Myocyte (in vitro differentiated cells): ENCODE measurements at places on chromosomes 16 and 17. TPM values are rescaled to one million over a fixed set of nuclear protein-coding genes. Genes with fewer than 3 reads are reported as not detected.

DNA sequence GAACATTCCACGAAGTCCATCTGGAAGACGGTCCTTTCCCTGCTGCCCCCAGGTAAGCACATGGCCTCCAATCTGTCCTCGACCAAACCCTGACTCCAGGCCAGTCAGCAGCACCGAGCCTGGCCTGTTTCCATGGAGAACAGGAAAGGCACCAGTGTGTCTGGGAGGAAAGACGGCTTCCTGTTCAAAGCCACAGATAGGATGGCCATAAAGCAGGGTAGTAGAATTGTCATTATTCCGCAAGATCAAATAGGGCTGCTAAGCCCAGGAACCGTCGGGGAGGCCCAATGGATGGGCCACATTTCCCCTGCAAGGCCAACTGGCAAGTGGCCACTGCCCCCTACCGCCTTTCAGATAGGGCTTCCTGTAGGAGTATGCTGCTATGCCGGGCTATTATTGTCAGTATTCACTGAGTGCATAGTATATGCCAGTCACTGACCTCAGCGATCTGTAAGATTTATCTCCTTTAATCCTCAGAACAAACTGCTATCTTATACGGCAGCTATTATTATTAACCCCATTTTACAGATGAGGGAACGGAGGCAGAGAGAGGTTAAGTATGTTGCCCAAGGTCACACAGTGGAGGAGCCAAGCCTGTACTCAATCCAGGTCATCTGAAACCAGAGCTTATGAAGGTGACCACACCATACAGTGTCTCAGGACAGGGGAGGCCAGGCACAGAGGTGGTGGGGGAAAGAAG is 23.0 kb upstream of the PLCG2 start:
- DNase-seq: no peak

DNA sequence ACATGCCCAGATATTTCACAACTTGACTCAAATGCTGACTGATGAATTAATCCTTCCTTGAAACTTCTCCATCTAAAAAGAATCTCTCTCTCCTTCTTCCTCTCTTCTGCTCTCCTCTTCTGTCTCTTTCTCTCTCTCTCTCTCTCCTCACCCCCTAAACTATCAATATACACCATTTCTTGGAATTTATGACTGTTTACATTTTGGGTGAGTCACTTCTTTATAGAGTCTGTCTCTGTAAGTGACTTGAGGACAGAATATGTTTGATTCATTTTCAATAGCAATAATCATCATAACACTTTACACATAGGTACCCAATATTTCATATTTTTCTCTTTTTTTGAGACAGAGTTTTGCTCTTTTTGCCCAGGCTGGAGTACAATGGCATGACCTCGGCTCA is 15.3 kb downstream of the OR3A1 start:
- no peak for DNase-seq

- no peak for DNase-seq
These were observed 72.7 kb downstream of the OMG start for GRCh38 chr17:31224366-31224765.

DNA sequence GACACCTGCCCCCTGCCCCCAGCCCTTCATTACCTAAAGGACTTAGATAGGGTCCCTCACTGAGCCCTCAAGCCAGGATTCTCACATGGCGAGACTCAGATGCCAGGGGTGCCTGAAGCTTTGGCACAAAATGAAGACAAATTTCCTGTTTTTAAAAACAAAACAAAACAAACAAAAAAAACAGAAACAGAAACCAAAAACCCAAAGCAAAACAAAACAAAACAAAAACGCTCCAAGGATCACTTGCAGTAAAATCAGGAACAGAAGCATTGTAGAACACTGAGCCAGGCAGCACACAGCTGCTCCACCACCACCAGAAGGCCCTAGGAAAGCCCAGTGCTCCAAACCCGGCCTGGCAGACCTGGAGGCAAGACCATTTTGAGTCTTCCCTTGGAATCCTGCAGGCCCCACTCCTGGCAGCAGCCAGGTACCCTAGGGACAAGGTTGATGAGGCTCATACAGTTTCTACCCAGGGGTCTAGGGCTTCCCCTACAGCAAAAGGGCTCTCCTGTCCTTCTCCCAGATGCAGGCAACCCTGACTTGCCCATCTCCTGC is 20.8 kb downstream of the MYO18A start:
- DNase-seq: no peak

DNA sequence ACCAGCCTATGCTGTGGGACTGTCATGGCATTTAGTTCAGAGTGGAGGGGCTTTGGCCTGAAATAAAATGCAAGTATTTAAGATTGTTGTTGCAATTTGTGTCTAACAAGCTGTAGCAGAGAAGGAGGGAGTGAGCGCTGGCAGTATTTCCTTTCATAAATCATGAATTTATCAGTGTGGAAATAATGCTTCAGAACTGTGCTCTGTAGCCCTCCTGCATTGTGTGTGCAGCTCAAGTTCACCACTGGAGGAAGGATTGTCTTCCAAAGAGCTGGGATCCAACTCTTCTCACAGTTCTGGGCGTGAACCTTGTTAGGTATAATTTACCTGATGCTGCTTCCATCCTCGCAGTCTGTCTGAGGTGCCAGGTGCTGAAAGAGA is 15.1 kb downstream of the SNX11 start:
- DNase-seq: no peak

- DNase-seq: no peak
These were observed 1.1 kb upstream of the CDC27 start for GRCh38 chr17:47190243-47190642.

DNA sequence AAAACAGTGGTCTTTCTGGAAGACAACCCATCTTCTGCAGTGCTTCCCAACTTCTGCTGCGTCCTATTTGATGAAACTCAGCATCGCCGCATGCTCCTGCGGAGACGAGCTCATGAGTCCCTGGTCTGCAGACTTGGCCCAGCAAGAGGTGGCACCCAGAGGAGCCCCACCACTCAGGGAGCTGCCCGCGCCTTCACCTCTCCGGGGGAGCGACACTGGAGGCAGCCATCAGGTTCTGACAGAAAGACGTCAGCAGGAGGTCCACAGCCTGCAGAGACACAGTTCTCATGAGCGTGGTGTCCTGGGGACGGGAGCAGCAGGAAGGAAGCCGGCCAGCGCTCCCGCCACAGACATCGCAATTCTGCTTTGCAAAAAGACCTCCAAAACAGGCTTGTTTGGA is 46.1 kb downstream of the FANCA start:
- DNase-seq: no peak

DNA sequence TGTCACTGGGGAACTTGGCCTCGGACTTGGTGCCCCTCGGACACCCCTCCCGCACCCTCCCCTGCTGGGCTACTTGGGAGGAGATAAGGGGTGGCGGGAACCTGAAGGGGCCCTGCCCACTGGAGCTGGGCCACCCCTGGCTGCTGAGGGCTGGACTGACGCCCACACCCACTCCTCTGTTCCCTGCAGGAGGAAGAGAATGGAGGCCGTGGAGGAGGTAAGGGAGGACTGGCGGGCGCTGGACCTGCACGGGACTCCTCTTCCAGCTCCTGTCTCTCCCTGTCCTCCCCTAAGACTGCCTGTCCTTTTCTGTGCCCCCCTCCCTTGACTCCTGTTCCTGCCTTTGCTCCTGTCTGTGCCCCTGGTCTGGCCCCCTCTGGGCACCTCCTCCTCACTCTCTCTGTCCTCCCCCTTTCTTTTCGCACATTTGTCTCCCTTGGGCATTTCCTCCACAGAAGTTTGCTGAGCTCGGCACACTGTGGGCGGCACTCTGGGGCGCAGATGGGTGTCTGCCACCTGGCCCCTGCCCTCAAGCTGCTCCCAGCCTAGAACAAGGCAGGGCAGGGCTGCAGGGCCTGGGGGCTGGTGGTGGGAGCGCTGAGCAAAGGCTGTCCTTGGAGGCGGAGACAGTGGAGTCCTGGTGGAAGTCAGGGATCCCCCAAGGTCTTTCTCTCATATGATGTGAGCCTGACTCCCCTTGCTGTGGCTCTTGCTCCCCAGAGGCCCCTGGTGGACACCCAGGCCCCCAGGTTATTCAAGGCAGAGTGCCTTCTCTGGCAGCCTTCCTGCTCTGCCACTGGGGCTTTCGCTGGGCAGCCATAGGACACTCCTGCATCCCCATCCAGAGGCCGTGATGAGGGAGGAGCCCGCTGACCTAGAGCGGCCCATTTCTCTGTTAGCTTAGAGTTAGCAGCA is 32.7 kb downstream of the ARHGAP23 start:
- DNase-seq: no peak

GRCh38 chr17:17205368-17206123 is 587 bp downstream of the PLD6 start:
- peak; percentile 82 for DNase-seq

- DNase-seq: no peak
These were observed 25.4 kb upstream of the ARHGAP23 start for GRCh38 chr17:38402897-38403296.

GRCh38 chr16:14315683-14316320 is 244.7 kb downstream of the MRTFB start:
- no peak for DNase-seq

DNA sequence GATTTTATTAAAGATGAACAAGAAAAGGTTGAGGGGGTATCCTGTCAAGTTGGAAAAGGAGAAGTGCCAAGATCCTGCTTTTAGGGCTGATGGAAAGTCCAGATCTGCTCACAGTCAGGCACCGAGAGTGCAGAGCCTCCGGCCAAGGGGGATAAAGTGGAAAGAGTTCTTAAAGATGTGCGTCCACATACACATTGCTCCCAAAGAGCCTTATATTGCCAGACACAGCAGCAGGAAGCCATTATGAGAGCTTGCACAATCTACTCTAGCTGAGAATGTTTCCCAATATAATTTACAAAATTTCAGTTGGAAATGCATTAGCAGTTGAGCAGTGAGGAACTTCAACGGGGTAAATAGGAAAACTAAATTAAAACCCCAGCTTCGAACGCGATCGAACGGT is 95.6 kb downstream of the SALL1 start:
- no peak for DNase-seq

DNA sequence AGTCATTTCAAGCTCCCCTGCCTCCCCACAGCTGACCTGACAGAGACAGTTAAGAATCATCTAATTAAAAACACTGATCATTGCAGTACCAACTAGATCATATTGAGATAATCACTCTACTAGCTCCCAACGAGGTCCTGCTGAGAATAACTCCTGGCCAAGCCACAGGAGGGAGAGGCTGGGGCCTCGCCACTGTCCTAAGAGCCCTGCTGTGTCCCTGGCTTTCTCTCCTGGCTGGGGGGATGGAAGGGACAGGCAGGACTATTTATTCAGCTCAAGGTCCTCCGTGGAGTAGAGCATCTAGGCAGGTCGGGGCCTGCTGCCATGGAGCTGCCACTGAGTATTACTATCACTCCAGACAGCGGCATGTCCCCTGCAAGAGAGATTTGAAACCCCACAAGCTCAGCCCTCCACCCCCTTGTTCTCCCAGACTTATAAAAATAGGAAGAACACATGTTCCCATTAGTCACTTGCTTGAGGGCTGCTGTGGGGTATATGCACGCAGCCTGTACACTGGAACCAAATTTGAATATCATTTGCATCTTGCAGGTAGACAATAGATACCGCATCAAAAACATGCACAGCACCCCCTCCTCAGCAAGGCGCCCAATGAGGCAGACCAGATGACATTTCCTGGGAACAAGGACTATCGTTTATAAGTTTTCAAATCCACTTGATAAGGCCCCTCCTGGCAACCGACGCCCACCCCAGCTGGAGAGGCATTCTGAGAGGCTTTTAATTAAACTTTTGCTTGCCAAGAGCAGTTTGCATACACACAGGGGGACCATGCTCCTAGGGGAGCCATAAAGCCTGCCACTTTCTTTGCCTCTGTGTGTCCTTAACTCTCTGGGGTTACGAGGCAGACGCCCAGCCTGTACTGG is 385.2 kb upstream of the ZFHX3 start:
- DNase-seq: no peak

GRCh38 chr16:11507991-11508390 is 78.7 kb downstream of the LITAF start:
- no peak for DNase-seq

DNA sequence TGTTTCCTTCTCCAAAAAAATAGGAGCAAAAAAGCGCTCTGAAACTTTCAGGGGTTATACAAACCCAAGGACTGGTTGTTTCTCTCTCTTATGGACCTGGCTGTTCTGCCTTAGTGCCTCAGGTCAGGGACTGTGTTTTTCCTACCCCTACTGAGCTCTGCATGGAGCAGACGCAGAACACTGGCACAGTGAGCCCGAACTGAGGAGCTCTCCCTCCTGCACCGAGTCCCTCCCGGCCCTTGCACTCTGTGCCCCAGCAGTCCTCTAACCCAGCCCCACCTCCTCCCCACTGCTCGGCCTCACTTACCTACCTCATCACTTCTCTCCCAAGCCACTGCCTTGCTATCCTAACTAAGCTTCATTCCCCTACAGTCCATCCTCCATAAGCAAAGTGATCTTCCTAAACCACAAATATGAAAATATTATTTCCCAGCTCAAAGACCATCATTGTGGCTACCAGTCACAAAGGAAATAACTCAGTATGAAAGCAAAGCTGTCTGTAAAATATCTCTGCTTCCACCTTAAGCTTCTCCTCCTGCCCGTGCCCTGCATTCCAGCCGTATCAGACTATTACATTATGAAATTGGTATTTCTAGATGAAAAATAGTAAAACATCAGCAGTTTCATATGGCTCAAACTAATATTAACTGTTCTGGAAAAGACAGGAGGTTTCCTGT is 13.6 kb downstream of the MEIOB start:
- no peak for DNase-seq

DNA sequence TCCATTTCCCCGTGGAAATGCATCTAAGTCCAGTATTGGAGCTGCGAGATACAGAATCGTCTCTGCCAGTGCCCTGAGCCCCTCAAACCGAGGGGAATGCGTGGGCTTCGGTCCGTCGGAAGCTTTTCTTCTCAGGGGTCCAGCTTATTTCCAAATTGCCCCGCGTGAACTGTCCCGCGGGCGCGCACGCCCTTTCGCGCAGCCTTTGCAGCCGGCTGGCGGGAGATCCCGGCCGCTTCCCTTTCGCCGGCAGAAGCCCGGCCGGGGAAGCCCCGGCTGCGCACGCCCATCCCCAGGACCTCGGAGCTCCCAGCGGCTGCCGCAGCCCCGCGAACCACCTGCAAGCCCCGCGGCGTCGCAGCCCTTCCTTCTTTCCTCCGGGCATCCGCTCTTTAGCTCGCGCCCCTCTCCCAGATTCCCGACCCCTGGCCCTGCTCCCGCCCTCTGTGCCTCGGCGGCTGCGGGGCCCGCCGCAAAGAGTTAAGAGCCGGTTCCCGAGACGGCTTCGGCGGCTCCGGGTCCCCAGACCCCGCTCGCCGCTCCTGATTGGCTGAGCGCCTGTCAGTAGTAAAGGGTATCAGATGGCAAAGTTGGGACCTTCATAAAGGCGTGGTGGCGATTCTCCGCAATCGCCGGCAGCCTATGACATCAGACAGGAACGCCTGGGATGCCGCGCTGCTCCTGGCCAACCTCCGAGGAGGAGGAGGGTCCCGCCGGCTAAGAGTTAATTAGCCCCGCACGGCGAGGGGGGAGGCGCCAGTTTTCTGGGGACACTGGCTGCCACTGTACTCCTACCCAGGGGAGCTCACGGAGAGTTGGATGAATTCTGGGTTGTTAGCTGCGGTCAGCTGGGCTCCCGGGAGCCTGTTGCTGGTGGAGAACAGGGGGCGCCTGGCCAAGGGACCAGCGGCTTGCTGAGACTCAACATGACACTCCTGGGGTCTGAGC is at the start of gene MYOCD:
MYOCD (plus strand) TSS at position 628 of the 948 bp plus-strand sequence; CDS start at position 927, 299 bp downstream.
- peak; percentile 20 for DNase-seq

Gene FDXR
- 7.9 and 11.7 TPM in 2 replicates for total RNA-seq

Gene PDIA2
- 0.31 and 0.78 TPM in 2 replicates for total RNA-seq

Gene CHAD
- total RNA-seq: not detected in 2 replicates

Gene CES3
- total RNA-seq: 1.7 and 1.9 TPM in 2 replicates

Gene MILR1
- 14.5 and 21.3 TPM in 2 replicates for total RNA-seq

Gene MYH8
- 715 and 853 TPM in 2 replicates for total RNA-seq
